Psoas muscle (tissue), 8 donors: ENCODE measurements at places on chromosomes 13 and 19. TPM values are rescaled to one million over a fixed set of nuclear protein-coding genes. Genes with fewer than 3 reads are reported as not detected.

The RFX1 gene
- total RNA-seq = 6.9 TPM

The CEBPG gene
- 48.8 TPM for total RNA-seq

The ZNF285 gene
- total RNA-seq = 4.3 TPM

The FGF22 gene
- total RNA-seq = not detected

The RNF17 gene
- not detected for total RNA-seq

The F10 gene
- 1.3 TPM for total RNA-seq

The JAK3 gene
- total RNA-seq = 1.0 TPM

The ZNF813 gene
- total RNA-seq = 0.78 TPM

The MPHOSPH8 gene
- total RNA-seq = 12.1 TPM

The COMMD6 gene
- 37.4 TPM for total RNA-seq

The PPM1N gene
- 0.60 TPM for total RNA-seq

The ETV2 gene
- total RNA-seq = not detected

The ZNF550 gene
- total RNA-seq = 4.9 TPM

The CPAMD8 gene
- total RNA-seq = 8.2 TPM

The C1QTNF9B gene
- total RNA-seq = 3.0 TPM

The KIR2DL1 gene
- not detected for total RNA-seq

The ZNF578 gene
- total RNA-seq = 0.25 TPM

The WDR87 gene
- not detected for total RNA-seq

The PLPPR3 gene
- not detected for total RNA-seq

The OPA3 gene
- total RNA-seq = 27.6 TPM

The C19orf85 gene
- not detected for total RNA-seq

The ZNF723 gene
- not detected for total RNA-seq
